ENCODE measurements at places on chromosomes 3 and 15.

- no peak for DNase-seq
These were observed 43.5 kb upstream of the PTX3 start for GRCh38 chr3:157393113-157393512.

DNA sequence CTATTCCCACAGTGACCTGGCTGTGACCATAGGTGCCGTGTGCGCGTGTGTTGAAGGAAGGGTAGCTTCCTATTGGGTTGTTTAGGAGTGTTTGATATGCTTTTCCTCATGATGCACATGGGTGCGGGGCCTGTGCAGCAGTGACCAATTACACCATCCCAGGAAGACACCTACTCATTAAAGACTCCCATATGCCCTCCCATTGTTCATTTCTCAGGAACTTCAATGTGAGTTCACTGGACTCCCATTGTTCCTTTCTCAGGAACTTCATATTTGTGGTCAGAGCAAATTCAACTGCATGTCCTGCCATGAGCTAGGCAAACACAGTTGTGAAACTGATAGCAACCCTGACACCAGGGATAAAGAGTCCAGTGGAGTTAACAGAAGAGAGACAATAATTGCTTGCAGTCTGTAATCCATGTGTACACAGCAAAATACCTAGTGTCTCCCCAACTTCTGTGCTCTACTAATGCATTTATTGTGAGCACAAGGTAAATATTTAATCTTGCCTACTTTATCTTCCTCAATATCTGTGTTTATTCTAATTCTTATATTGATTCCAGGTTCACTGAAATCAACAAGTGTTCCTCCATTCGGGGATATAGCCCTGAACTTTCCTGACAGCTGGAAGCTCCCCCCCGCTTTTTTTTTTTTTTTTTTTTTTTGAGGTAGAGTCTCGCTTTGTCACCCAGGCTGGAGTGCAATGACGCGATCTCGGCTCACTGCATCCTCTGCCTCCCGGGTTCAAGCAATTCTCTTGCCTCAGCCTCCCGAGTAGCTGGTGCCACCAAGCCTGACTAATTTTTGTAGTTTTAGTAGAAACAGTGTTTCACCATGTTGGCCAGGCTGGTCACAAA, 57.5 kb upstream of the GCNT3 start:
- DNase-seq: no peak

DNA sequence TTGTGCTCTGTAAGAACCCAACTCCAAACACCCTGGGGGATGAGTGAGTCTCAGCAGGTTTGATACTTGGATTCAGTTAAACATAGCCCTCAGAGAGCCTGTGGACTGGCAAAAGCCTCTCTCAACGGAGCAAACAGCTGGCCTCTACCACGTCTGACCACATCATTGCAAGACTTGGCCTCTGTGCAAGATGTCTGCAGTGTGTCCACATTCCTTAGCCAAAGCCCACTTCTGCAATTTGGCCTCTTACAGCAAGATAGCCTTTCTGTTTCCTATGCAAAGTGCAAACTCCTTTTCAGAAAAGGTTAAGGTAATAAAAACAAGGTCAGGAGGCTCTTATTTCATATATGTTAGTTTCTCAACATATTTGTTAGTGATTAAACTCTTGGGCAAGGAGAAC, 27.9 kb downstream of the FBN1 start:
- no peak for DNase-seq

DNA sequence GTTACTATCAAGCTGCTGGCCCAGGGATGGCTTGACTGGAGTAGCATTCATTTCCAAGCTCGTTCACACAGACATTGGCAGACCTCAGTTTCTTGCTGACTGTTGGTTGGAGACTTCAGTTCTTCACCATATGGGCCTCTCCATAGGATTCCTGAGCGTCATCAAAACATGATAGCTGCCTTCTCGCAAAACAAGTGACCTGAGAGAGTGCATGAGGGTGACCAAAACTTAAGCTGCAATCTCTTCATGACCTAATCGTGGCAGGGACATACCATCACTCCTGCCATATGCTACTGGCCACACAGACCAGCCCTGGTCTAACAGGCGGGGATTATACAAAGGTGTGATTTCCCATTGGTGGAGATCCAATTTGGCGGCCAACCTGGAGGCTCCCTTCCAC, 46.0 kb upstream of the C3orf22 start:
- no peak for DNase-seq

DNA sequence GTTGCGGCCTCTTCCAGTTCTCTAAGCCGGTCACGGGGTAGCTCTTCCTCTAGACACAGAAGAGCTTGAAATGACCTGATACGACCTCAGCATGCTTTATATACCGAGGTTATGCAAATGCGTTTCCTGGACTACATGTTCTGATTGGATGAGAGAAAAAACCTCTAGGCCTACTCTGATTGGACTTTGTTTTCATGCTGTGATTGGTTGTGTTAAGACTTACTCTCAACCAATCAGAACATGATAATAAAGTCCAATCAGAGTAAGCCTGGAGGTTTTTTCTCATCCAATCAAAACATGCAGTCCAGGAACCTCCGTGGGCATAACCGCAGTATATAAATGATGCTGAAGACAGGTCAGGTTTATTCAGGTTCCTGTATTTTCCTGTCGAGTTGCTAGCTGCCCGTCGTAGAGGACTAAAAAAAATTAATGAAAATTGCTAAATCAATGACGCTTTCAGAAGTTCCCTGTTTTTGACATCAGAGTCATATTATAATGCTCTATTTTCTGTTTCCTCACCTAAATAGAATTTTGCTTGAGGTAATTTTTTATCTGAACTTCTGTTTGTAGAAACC, 177.4 kb downstream of the POTEB3 start:
- DNase-seq: no peak

- no peak for DNase-seq
These were observed 188.6 kb downstream of the NLGN1 start for GRCh38 chr3:173586166-173586565.

DNA sequence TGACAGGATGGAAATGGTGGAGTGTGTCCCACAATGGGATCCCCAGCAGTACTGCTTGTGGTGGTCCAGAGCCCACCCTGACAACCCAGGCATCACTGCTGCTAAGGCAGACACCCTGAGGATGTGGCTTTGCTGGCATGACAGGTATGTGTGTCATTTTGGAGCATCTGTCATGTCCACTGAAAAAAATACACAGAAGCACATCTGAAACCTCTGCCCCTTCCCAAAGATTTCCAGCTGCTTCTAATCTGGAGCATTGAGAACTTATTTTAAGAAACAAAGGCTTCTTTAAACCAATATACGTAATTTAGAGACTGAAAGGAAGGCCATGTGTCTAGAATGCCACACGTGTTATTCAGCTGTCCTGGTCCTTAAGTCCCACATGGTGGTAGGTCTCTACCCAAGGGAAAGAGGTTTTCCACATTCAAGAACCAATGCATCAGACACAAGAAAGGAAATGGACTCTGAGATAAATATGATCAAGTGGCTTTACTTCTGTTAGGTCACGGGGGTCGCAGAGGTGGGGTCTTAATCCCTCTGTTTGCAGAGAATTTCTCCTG, 88.3 kb downstream of the PDZRN3 start:
- no peak for DNase-seq

GRCh38 chr3:132083159-132083558, 48.3 kb upstream of the CPNE4 start:
- no peak for DNase-seq

DNA sequence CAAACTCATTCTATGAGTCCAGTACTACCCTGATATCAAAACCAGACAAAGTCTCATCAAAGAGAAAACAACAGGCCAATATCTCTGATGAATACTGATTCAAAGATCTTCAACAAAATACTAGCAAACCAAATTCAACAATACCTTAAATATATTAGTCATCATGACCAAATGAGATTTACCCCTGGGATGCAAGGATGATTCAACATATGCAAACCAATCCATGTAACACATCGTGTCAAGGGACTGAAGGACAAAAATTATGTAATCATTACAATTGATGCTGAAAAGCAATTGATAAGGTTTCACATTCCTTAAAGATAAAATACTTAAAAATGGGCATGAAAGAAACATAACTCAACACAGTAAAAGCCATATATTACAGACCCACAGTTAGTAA, 1476.9 kb downstream of the SI start:
- no peak for DNase-seq

All from GM12891 (cell line).